ENCODE measurements at places on chromosomes 16 and 17.

GRCh38 chr16:75443298-75443697 is 10.0 kb upstream of the CFDP1 start:
- DNase-seq = no peak

DNA sequence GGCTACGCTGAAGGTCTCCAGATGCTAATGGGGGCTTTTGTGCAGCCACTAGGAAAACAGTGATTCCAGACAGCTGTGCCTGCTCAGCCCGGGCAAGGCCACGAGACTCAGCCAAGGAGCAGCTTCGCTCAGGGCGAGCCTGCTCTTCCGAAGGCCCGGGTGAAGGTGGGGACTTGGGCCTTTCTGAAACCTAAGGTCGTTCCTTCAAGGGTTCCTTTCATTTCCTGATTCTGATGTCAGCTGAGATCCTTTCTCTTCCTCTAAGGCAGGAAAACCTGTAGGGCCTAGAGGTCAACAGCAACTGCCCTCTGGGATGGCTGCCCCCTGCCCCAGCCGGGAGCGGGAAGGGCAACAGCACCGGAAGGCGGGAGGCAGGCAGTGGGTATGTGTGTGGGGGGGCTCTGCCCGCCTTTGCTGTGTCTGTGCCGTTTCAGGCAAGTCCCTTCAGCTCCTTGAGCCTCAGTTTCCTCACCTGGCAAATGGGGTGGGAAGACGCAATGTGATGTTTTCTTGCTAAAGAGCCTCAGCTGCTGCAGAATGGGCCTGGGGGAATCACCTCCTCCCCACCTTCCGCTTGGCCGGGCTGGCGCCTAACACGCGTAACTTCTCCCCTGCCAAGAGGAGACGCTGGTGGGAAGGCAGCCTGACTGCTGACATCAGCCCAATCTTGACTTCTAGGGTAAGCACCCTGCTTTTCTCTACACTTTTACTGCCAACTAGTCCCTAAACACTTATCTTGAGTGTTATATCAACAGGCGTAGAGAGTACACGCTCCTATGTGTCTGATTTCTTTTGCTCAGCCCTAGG is 32.8 kb downstream of the IRF8 start:
- no peak for DNase-seq

- no peak for DNase-seq
Measured at GRCh38 chr16:58931436-58931835, 197.3 kb upstream of the GOT2 start.

- no peak for DNase-seq
Measured at GRCh38 chr16:53043986-53044601, 8.6 kb downstream of the CHD9NB start.

DNA sequence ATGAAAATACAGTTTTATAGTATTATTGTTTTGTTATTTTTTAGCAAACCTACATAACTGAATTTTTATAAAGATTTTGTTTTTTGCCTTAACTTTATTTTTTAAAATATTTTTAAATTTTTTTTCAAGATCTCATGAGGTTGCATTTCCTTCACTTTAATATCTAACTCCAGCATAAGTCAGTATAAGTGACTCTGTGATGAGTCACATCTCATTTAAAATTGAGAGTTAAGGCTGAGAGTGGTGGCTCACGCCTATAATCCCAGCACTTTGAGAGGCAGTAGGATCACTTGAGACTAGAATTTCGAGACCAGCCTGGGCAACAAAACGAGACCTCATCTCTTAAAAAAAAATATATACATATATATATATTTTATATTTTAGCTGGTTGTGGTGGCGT is 44.0 kb downstream of the NLK start:
- no peak for DNase-seq

DNA sequence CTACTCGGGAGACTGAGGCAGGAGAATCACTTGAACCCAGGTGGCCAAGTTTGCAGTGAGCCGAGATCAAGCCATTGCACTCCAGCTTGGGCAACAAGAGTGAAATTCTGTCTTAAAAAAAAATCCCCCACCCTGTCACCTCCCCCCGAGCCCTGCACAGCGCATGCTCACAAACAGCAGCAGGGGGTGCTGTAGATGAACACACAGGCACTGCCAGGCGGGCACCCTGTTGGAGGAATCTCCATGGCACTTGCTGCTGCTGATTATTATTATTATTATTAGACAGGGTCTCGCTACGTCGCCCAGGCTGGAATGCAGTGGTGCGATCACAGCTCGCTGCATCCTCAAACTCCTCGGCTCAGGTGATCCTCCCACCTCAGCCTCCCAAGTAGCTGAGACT is 24.6 kb downstream of the FZD2 start:
- DNase-seq = no peak

- DNase-seq = no peak
Measured at GRCh38 chr17:66371561-66371960, 69.1 kb downstream of the PRKCA start.

Measured in activated T-cell treated with anti-CD3 and anti-CD28 coated beads for 24 hours (primary cell).